Stimulated activated CD4-positive, alpha-beta T cell treated with anti-CD3 and anti-CD28 coated beads, Interleukin-1b, Interleukin-23, amount 100 ng/mL, for 48 hours (primary cell): ENCODE measurements at places on chromosomes 11 and 22.

- DNase-seq = no peak
These were observed 15.1 kb upstream of the WNT11 start for GRCh38 chr11:76221365-76221764.

- DNase-seq = no peak
These were observed 61.0 kb upstream of the PLET1 start for GRCh38 chr11:112321501-112322172.

DNA sequence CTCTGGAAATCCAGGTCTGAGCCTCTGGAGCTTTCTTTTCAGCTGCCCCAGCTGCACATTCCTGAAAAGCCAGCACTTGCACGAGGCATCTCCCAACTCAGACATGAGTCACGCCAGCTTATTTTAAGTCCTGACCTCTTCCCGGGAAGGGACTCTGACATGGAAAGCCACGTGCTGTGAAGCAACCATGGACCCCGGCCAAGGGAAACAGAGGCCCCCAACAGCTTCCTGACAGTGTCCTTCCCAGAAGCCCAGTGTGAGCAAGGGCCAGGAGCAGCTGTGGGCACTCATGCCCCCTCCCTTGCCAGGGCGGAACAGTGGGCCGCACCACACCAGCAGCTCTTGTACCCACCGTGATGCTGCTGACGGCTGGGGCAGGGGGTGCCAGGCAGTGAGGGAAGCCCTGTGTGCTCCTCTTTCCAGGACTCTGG is 118.8 kb upstream of the CADM1 start:
- DNase-seq = no peak

DNA sequence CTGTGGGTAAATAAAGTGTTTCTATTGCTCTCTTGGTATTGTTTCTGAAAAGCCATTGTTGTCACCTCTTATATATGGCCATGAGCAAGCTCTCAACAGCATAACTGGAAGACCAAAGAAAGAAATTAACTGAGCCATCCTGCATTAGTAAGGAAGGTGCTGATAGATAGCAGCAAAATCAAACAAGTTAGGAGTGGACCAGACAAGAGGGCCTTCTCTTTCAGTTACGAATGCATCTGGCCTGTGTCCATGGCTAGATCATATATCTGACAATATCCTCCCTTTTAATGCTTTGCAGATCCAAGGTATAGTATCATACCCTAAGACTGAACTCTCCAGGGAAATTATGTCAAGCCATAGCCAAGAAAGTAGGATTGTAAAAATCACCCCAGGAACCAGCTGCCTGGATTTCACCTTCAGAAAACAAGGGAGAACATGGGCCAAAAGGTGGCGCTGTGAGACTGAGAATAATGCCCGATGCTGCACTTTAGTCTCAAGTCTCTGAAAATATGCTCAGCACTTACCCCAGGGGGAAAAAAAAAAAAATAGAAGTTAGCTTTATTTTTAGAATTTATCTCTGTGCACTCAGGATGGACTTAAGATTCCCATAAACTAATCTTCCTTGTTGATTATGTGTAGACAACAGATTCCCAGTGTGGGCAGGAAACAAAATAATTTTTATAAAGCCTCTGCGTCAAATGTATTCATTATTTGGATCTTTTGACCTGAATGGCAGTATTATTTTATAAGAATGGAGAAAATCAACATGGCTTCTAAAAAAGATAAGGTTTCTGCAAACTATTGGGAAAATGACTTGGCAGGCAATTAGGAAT is 415.1 kb downstream of the ETS1 start:
- DNase-seq = peak; percentile 85

DNA sequence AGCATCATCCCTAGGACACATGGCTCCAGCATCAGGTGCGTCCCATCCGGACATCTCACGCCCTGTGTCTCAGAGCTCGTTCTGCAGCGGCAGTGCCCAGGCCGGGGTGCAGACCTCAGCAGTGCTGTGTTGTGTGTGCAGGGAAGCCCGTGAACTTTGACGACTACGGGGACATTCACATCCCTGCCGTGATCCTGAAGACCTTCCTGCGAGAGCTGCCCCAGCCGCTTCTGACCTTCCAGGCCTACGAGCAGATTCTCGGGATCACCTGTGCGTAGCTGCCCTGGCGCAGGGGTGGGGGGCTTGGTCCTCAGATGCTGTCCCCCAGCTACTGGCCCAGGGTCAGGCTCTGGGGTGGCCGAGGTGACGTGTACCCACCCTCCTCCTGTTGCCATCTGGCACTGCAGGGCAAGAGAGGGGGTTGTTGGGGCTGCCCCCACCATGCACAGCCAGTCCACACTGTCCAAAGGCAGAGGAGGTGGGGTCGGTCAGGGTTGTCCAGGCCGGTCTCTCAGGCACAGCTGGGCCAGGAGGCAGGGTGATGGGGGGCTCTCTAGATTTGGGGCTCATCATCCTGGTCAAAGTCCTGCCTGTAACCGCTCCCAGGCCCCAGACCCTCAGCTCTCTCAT is 96.5 kb downstream of the ARHGAP8 start:
- DNase-seq = no peak

DNA sequence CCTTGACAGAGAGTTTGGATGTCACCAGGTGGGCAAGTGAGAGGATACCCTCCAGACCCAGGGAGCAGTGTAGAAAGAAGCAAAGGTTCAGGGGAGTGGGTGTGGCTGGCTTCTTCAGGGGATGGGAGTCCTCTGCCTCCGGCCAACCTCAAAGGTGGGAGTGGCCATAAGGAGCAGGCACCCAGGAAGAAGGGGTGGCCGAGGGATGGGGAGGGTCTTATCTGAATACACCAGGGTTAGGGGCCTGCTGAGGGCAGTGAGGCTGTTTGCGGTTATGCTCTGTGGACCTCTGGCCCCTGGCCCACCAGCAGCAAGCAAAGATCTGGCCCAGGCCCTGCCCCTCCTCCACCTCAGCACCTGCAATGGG is 6.2 kb downstream of the NFAM1 start:
- no peak for DNase-seq

DNA sequence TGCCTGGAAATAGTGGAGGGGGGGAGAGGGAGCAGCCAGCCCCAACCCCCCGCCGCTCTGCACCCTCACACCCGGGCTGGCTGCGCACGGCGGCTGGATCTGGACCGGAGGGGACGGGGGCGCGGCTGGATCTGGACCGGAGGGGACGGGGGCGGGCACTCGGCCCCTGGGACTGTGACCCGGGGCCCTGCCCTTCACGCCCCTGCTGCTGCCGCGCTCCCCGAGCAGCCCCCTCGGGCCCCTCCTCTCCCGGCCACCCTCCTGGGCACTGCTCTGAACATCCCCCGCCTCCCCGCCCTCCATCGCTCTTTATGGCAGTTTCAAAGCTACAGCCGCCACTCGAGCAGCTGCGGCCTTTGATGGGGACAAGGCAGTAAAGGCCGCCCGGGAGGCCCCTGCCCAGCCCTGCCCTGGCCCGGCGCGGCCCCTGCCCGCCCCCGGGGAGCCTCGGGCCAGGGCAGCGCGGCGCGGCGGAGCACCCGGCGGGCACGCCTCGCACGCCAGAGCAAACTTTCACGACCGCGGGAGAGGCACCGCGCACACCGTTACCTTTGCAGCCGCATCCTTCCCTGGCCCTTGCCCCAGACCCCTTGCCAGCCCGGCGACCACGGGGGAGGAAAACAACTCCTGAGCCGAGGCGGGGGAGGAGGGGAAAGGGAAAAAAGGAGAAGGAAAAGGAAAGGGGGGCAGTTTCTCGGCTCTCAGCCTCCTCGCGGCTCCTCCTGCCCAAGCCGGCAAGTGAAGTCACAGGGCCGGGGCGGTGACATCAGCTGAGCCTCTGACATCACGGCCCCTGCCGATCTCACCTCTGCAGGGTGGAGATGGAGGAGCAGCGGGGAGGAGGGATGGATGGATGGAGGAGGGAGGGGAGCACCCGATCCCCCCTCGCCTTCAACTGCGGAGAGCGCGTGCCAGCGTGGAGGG is 13.1 kb upstream of the TCF20 start:
- peak; percentile 53 for DNase-seq

DNA sequence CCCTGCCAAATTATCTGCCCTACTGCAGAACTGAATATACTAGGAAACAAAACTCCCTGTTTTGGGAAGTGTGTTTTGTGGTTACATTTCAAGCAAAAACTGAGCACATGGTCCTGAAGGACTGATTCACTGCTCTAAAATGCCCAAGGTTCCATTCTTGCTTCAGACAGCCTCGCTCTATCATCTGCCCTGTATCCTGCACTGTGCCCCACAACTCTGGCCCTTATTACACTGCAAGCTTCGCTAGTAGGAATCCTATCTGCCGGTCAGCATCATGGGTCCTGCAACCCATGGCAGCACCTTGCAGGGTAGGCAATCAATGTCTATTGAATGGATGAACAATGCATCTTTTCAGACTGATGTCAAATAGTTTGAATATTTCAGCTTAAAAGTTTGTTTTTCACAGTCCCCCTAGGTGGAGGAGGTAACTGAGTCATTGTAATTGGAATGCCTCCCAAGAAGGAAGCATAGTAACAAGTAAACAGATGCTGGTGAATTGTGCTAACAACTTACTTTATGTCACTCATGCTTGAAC is 21.3 kb downstream of the LAYN start:
- no peak for DNase-seq

GRCh38 chr11:8260202-8260966 is 3.3 kb downstream of the LMO1 start:
- no peak for DNase-seq
